ENCODE measurements at places on chromosomes 6 and 20. TPM values are rescaled to one million over a fixed set of nuclear protein-coding genes. Genes with fewer than 3 reads are reported as not detected.

The DNAH8 gene
- polyA plus RNA-seq, result not detected

The PRSS16 gene
- polyA plus RNA-seq, result 0.16 TPM

The SUPT3H gene
- polyA plus RNA-seq, result 6.0 TPM

The PTPRT gene
- not detected for polyA plus RNA-seq

The CTCFL gene
- not detected for polyA plus RNA-seq

The POLR3F gene
- 7.2 TPM for polyA plus RNA-seq

The WASF1 gene
- 15.7 TPM for polyA plus RNA-seq

The LINC00237 gene
- polyA plus RNA-seq, result not detected

DNA sequence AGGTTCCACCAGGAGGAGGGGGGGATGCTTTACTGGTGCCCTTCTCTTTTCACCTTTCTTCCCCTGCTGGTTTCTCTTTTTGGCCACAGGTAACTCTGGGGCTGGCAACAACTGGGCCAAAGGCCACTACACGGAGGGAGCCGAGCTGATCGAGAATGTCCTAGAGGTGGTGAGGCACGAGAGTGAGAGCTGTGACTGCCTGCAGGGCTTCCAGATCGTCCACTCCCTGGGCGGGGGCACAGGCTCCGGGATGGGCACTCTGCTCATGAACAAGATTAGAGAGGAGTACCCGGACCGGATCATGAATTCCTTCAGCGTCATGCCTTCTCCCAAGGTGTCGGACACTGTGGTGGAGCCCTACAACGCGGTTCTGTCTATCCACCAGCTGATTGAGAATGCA lies 4.4 kb downstream of the TUBB1 start:
- DNase-seq, result no peak

- DNase-seq, result peak; percentile 37
Measured at GRCh38 chr6:24930431-24930871, 5.3 kb downstream of the RIPOR2 start.

GRCh38 chr6:152634773-152635172 lies 2.4 kb downstream of the SYNE1 start:
- no peak for DNase-seq

DNA sequence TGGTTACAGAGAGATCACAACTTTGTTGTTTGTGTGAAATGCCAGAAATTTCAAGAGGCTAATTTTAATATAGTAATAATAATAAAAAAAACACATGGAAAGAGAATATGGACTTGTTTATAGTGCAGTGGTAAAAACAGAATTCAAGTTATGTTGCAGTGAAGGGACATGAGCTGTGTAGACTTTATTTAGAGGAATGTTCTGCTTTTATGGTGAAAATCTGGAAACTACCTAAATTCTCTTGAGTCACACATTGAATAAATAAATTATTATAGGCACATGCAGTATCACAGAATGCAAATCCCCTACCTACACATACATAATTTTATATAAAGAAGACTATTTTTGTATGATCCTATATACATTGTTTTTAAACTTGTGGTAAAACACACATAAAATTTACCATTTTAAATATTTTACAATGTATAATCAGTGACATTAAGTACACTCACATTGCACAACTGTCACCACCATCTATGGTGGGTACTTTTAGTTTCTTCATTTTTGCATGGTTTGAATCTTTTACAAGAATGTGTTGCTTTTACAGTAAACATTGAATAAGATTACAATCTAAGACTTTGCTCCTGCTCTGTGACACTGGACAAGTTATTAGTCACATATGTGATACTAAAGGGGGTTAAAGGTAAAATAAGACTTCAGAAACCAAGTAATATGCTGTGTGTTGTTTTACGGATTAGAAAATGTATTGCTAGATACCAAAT lies 107.4 kb downstream of the B3GAT2 start:
- DNase-seq, result peak; percentile 38

DNA sequence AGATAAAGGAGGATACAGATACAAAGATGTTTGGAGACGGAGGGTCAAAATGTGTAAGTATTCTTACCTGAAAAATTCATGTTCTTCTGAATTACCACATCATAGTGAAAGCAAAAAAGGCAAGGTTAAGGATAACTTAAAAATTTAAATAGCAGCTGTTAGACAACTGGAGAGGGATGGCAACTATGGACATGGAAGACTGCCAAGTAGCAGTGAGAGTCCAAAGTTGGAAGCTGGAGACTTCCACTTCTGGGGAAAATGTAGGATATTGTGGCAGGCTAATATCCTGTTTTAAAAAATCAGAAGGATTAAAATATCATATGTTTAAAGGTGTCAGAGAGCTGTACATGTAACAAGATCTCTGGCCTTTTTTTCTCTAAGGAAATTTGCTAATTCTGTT lies 29.8 kb downstream of the SYCP2 start:
- no peak for DNase-seq

- no peak for DNase-seq
Measured at GRCh38 chr6:156890627-156891314, 113.6 kb downstream of the ARID1B start.

- DNase-seq, result no peak
Measured at GRCh38 chr6:160227038-160227768, 31.4 kb downstream of the SLC22A2 start.
